ENCODE measurements at places on chromosomes 5 and 9. TPM values are rescaled to one million over a fixed set of nuclear protein-coding genes. Genes with fewer than 3 reads are reported as not detected.

Gene CNTLN
- 4.0 TPM for total RNA-seq

Gene ECSCR
- total RNA-seq: 7.9 TPM

Gene RRAGA
- total RNA-seq: 72.7 TPM

Gene NOXA1
- 3.4 TPM for total RNA-seq

Gene TMEM232
- total RNA-seq: 0.54 TPM

Gene C9orf153
- 0.16 TPM for total RNA-seq

Gene TMEM161B
- total RNA-seq: 9.1 TPM

- DNase-seq: no peak
Observed at GRCh38 chr5:179051784-179052183, 8.4 kb upstream of the ZNF354C start.

- no peak for DNase-seq
Observed at GRCh38 chr9:70962761-70963440, 158.5 kb downstream of the TRPM3 start.

- no peak for DNase-seq
Observed at GRCh38 chr5:18992264-18992663, 995.7 kb downstream of the CDH18 start.

DNA sequence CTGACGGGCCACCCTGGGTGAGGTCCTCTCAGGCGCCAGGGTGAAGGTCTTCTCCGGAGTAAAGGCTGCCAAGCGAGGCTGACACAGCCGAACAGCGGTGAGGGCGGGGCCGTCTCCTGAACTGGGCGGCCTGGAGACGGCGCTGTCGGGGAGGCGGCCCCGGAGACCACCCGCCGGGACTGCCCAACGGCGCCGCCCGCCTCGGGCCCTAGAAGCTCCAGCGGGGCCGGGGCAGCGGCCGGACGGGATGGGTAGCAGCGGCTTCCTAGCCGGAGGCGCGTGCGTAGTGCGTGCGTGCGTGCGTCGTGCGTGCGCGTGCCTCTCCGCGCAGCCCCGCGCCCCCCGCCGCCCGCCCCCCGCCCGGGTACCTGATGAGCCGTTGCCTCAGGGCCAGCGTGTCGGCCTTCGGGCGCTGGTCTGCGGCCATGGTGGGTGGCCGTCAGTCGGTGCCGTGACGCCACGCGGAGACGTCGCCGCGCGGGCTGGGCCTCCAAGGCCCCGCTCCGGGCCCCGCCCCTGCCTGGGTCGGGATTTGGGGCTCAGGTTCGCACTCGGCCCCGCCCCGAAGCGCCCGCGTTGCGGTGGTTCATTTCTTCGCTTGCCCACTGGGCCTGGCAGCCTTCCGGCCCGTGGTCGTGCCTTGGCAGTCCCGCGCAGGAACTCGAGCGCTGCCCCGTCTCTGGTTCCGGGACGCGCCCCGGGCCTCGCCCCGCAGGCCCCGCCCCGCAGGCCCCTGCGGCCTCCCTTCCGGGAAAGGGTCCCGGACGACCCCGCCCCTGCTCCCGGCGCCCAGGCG is at the start of gene PHYKPL:
TSS of gene PHYKPL (minus strand) at position 679 of the 796 bp plus-strand sequence. CDS start at position 427, 252 bp downstream.
- peak; percentile 51 for DNase-seq

GRCh38 chr9:37760416-37761161 is 7.0 kb downstream of the TRMT10B start:
- no peak for DNase-seq

DNA sequence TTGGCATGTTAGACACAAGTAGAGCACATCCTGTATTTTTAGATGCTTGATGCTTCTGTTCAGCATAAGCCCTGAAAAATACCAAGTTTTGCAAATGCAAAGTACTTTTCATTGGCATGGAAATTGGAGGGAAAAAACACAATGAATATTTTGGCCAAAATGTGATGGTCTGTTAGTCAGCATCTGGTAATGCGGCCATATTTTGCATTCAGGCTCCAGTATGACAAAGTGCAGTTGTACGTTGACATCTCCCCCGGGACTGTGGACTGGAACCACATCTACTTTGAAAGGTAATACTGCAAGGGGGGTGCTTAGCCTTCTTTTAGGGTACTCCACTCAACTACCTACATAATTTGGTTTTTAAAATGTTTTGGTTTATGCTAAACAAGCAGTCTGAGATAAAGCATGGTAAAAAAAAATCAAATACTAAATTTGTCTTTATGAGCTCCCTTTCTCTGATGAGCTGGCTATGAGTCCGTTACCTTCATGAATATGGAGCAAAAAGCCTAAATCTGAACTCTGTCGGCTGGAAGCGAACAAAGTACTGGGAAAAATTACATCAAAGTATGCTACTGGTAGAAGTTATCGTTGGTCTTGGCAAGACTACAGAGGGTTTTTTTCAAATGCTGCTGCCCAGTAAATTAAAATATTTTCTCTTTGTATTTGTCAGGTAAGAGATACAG is 297.0 kb downstream of the ARHGEF28 start:
- DNase-seq: no peak

DNA sequence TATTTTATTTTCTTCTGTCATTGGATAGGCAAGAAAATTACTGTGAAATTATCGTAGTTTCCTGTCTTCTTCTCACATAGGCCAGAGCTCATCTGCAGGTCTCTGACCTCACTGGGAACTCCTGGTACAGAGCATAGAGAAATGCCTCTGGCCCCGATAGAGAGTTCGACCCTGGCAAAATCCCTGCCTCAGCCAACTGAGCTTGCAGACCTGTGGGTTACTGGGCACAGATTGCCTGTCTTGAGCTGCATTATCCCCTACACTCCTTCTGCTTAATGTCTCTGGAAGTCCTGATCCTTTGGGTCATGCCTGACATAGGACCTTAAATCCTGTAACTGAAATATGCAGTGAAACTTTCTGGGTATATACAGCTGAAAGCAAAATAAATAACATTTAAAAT is 439.3 kb upstream of the CTNND2 start:
- DNase-seq: no peak

DNA sequence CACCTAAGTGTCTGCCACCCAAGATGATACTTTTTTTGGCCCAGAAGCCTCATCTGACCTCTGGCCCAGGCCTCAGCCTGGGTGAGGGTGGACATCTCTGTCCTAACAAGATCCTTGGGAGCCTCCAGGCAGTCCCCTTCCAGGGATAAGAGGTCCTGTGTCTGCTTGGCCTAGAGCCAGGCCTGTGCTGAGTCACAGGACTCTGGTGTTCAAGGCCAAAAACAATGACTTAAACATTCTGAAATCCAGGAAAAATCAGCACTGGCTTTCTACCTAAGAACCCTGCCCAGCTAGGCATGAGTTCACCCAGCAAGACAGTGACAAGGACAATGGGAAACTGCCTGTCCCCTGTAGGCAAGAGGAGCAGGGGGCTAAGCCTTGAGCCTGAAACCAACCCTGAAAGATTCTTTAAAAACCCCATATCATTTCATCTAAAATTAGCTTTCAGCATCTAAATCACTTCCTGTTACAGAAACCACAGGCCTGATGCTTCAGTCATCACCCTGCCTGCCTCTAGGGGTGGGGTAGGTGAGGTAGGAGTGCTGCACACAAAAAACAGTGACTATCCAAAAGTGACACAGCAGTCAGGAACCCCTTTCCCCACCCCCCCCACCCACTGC is 29.9 kb downstream of the CSF2 start:
- DNase-seq: peak; percentile 91

DNA sequence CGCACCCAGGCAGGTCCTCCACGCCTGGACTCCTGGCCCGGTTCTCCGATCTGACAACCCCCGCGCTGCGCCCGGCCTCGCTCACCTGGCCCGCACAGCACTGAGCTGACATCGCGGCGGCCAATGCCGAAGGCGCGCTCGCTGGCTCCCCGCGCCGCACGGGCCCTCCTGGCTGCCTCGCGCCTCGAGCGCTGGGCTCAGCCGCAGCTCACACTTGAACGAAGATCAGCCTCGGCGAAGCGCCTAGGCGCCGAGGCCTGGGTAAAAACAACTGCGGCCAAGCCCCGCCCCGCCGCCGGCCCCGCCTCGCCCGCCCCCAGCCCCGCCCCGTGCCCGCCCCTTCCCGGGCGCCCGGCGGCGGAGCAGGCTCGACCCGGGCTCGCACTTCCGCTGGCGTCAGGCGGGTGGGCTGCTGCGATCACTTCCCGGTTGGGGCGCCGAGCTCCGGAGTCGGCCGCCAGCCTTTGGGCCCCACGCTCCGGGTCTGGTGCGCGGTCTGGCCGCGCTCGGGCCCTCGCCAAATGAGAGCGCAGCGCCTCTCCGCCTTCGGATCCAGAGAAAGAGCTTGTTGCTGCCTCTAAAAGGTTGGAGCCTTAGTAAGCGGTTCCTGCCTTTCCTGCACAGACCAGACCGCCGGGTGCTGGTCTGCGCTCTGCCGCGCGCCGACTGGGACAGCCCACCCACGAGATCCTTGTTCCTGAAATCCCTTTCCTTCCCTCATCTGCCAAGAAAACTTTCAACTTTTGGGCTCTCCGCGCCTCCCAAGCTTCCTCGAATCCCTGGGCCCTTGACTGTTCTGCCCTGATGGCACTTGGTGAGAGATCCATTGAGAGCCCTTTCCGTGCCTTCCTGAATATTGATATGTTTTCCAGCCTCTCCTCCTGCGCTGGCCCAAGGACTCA is at the start of gene SERINC5:
TSS of gene SERINC5 (minus strand) at position 238 of the 902 bp plus-strand sequence. CDS start at position 112, 126 bp downstream.
- DNase-seq: peak; percentile 96

Measured in lower leg skin (tissue), 4 donors.